ENCODE measurements at places on chromosomes 16 and 17.

DNA sequence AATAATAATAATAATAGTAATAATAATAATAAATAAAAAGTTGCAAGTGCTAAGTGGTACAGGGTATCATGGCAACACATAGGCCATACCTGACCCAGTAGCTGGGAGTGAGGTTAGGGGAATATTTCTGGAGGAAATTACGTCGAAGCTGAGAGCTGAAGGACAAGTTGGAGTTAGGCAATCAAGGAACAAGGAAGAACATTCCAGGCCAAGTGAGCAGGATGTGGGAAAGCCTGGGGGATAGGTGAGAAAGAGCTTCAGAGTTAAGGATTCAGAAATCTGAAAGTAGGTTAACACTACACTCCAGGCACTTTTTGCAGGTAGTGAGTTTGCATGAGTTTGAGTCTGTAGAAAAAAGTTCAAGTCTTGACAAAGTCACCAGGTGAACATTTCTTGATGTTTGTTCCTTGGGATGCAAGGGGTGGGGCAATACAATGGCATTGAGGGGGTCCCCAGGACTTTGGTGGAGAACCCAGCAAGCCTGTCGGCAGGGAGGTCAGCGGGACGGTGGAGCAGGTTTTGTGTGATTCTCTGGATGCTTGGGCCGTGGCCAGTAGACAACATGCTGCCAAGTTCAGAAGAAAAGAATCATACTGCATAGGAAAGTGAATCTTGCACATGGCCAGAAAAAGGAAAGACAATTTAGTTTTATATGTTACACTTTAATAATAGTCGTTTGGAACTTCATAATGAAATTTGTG is 27.7 kb upstream of the MPHOSPH6 start:
- DNase-seq: no peak

GRCh38 chr16:87824016-87824990 is 45.0 kb downstream of the SLC7A5 start:
- DNase-seq: no peak

DNA sequence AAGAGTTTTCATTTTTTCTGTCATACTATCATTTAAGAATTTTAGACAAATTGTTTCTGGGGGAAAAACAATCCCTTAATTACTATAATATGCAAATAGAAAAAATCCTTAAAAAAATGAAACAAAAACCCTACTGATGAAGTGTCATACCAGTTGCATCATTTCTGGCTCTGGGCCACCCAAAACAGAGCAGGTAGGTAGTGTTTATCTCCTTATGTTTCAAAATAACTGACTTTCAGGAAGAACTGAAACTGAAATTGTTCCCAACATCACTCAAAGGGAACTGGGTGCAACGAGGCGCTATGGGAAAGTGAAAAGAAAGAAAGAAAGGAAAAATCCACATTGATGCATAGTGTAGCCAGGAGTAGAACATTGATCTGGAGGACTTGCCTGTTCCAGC is 653.1 kb upstream of the SOX9 start:
- DNase-seq: no peak

DNA sequence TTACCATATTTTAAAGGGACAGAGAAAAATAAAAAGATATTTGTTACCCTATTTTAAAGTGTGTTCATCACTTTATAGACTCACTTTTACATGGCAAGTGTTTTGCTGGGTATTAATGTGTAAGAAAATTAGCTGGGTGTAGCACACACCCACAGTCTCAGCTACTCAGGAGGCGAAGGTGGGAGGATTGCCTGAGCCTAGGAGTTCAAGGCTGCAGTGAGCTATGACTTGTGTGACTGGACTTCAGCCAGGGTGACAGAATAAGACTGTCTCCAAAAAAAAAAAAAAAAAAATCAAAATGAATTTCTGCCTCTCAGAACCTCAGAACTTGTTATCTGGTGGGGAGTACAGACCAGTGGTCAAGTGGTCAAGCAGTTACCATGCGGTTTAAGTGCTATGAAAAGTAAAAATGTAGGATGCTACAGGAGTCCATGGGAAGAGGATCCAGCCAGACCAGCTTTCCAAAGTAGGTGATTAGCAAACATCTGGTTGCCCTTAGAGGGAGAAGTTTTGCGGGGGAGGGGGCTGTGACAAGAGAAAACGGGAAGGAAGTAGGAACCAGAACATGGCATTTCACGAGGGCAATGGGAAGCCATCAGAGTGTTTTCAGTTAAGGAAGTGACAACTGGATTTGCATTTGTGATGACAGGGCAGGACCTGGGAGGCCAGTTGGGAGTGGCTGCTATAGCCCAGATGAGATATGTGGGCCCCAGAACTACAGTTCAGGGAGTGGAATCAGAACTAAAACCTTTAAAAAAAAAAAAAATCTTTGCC is 13.9 kb downstream of the CNEP1R1 start:
- no peak for DNase-seq

DNA sequence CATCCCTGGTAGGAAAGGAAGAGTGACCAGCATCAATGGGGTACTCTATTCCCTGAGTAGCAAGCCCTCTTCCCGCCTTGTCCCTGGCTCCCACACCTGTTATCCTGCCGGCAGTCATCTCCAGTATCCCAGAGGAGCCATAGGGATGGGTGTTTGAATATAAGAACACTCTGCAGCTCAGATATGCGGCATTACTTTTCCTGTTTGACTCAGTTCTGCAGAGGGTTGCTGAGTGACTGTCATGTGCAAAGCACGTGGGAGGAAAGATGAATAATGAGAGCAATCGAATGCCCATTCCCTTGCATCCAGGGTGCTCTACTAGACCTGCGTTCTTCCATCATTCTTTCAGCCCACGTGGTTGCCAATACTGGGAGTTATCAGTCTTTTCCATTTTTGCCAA is 115.1 kb downstream of the PRKCB start:
- DNase-seq: no peak

DNA sequence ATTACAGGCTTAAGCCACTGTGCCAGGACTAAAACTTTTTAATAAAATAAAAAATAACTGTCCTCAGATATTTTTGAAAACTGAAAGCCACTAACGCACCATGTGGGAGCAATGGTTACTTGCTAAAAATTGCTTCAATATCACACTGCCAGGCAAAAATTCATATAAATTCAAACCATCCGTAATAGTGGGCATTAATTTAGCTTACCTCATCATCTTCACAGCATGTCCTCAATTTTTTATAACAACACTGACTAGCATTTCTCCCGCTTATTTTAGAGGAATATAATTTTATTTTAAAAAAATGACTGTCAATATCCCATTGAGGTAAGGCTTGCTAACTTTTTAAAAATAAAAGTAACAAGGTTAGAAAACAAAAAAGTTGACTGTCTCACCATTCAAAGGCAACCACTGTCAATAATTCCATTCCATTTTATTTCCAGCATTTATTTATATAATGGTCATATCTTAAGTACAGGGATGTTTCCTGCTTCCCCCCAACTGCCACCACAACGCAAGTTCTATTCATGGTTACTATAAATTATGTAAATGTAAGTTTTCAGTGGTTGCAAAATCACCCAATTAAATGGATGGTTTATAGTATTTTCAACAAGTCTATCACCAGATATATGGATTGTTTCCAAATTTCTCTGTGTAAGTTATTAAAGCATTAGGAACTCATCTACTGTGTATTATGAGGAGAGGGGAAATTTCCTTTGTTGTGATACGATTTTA is 25.4 kb downstream of the GSPT1 start:
- DNase-seq: no peak

GRCh38 chr17:74780443-74781238 is 4.5 kb upstream of the NAT9 start:
- no peak for DNase-seq

GRCh38 chr17:8057691-8058114 is 18.8 kb downstream of the ALOX15B start:
- no peak for DNase-seq

DNA sequence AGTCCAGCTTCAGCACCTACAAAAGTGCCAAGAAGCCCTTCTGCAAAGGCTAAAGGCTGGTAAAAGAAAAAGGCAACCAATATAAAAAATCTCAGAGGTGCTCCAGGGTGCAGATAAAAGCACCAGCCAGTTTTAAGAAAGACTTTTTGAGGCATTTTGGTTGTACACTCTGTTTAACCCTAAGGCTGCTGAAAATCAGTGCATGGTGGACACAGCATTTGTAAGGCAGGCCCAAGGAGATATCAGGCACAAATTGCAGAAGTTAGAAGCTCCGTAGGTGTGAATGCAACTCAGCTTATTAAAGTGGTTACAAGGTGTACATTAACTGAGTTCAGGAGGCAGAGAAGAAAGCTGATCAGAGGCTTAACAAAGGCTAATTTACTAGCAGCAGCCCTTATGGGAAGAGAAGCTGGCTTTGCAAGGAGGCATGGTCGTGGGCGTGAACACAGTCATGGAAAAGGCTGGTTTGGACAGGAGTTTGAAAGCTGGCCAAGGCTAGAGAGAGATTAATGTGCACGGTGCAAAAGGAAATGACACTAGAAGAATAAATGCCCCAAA is 21.1 kb downstream of the ACSM1 start:
- no peak for DNase-seq

DNA sequence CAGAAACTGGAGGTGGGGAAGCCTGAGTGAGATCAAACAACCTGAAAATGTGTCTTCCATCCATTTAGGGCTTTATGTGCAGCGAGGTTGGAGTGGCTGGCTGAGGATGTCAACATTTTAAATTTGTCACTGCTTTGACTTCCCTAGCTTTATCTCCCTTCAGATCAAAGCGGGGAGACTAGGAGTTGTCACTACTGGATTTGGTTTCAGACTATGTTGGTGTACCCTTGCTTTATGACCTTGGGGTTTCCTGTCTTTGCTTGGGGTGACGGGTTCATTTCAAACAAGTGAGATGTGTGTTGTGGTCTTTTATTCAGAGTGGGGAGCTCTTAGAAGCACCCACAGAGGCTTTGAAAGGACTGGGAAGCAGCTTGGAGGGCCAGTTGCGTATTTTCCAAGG is 25.6 kb downstream of the MSI2 start:
- DNase-seq: no peak

DNA sequence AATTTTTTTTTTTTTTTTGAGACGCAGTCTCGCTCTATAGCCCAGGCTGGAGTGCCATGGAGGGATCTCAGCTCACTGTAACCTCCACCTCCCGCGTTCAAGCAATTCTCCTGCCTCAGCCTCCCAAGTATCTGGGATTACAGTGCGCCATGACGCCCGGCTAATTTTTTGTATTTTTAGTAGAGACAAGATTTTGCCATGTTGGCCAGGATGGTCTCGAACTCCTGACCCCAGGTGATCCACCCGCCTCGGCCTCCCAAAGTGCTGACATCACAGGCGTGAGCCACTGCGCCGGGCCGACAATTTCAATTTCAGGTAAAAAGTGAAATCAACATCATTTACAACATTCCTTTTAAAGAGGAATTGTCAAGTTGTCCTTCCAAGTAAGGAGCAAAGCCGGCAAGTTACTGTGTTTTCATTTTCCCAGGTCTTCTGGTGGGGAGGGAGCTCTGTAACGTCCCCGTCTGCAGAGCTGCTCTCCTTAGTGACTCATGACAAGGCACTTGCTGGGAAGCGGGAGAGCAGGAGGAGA is 873 bp downstream of the NPLOC4 start:
- no peak for DNase-seq

GRCh38 chr16:14446796-14447195 is 183.3 kb downstream of the PARN start:
- DNase-seq: no peak

GRCh38 chr16:85127379-85127723 is 15.1 kb upstream of the CIBAR2 start:
- DNase-seq: no peak

Measured in stimulated activated CD4-positive, alpha-beta T cell treated with anti-CD3 and anti-CD28 coated beads, Interleukin-15, amount 100 ng/mL, for 1 hour (primary cell).